ENCODE measurements at places on chromosomes 7 and 10. TPM values are rescaled to one million over a fixed set of nuclear protein-coding genes. Genes with fewer than 3 reads are reported as not detected.

DNA sequence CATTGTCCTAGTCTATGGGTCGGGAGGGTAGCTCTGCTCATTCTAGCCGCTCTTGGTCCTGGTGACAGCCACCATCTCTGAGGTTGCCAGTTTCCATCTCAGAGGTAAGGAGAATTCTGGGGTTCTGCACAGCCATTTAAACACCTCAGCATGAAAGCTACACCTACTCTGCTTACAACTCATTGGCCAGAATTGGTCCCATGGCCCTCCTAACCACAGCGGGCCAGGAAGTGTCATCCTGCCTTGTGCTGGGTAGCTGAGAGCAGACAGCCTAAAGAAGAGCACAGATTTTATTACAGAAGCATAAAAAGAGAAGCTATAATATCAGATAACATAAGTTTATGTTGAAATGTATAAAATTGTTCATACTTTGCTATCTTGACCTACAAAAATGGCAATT is 152.7 kb downstream of the HECW1 start:
- DNase-seq: no peak

- no peak for DNase-seq
Observed at GRCh38 chr10:62297857-62298256, 29.2 kb upstream of the RTKN2 start.

DNA sequence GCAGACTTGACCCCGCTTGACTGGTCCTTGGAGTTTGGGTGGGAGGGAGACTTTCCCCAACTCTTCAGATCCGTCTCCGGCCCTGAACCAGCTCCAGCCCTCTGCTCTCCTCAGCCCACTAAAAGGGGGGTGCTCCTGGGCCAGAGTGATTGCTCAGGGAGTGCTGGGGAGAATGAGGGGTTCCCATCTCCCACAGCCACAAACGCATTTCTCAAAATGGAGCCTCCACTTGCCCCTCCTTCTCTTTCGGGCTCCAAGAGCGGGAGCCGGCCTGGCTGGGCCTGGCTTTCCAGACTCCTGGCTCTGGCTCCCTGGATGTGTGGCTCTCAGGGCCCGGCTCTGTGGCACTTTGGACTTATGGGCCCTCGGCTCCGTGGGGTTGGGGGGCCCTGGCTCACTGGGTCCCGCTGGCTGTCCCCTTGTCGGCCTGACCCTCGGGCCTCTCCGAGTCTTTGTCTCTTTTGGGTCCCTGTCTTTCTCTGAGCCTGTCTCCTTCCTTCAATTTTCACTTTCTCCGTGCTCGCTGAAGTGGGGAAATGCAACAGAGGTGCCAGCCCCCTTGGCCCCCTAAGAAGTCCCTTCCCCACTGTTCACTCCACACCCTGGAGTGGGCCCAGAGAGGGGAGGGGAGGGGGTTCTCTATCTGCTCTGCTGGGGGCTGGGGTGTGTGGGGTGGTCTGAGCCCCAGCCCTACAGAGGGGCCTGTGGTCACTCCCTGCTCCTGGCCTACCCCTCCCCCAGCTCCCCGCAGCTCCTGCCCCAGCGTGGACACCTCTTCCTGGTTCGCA is 713 bp downstream of the LZTS2 start:
- no peak for DNase-seq

DNA sequence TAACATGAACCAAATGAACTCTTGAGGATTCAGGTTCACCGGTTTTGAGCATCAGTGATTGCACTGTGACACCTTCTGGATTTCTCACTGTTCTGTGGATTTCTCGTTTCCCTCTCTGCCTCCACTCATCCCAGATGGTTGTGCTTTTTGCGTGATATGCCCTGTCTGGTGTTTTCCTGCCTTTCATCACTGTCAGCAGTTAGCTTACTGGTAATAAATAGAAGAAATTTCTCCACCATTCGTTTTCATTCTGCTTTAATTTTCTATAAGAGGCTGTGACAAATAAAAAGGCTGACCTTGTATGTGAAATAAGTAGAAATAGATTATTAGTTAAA is 16.2 kb downstream of the BPGM start:
- DNase-seq: no peak

- DNase-seq: peak; percentile 46
Observed at GRCh38 chr7:48168159-48168558, 3.1 kb upstream of the ABCA13 start.

DNA sequence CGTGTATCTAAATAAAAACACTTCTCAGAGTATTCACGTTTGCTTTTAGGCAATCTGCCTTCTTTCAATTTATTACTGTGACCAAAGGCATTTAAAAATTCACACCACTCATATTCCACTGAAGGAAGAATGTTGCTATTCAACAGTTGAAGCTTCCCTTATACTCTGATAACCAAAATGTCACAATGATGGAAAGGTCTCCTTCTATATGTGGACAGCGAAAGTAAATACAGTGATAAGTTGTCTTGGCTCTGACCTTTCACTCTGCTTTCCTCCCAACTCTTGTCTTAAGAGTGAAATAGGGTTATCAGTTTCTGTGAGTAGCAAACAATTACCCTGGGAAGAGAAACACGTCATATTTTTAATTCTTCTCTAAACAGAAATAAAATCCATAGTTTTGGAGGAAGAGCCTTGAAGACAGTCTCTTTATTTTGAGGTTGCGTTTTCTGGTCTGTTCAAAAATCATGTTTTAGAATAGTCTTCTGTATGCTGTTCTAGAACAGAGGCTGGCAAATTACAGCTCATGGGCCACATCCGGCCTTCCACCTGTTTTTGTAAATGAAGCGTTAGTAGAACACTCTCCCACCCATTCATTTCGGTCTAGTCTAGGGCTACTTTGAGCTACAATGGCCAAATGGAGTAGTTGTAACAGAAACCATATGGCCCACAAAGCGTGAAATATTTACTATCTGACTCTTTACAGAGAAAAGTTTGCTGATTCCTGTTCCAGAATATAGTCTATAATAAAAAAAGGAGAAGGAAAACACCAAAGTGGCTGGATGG is 41.3 kb downstream of the ETV1 start:
- DNase-seq: no peak

Gene PDLIM1
- total RNA-seq: 46.5 TPM

Gene ADAMTS14
- total RNA-seq: under 0.01 TPM

Gene FAM131B
- 1.2 TPM for total RNA-seq

- DNase-seq: no peak
Observed at GRCh38 chr10:120507175-120507574, 50.1 kb downstream of the PLPP4 start.

DNA sequence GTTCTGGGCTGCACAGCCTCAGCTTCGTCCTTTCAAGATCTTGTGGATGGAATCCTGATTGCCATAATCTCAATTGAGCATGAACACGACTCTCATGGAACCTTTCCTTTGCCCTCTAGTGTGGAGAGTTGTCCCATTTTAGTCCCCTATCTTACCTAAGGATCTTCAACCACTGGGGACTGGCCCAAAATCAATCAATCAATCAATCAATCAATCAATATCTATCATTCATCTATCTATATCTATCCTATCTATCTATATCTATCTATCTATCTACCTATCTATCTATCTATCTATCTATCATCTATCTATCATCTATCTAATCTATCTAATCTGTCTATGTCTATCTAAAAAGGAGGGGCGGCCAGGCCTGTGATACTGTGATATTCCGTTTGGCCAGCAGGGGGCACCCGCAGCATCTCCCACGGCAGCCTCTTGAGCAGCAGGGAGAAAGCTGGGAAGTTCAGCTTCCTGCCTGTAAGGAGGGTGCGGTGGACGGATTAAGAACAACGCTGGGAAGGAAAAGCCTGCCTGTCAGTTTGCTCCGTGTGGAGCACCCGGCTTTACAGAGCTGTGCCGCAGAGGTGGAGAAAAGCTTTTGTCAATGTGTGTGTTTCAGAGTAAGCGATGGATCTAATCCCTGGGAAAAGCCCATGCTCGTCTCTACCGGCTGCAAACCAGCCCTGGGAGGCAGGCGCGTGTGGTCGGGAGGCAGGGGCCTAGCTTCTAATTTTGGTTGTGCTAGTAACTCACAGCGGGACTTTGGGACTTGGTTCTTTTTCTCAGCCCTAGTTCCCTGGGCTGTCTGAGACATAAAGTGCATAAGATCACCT is 124.9 kb downstream of the SH2D4B start:
- peak; percentile 32 for DNase-seq

Gene NKX2-3
- 0.07 TPM for total RNA-seq

Gene ZPBP
- not detected for total RNA-seq

Gene ALOX5
- total RNA-seq: 0.40 TPM

GRCh38 chr7:16223963-16224707 is 197.2 kb downstream of the CRPPA start:
- no peak for DNase-seq

DNA sequence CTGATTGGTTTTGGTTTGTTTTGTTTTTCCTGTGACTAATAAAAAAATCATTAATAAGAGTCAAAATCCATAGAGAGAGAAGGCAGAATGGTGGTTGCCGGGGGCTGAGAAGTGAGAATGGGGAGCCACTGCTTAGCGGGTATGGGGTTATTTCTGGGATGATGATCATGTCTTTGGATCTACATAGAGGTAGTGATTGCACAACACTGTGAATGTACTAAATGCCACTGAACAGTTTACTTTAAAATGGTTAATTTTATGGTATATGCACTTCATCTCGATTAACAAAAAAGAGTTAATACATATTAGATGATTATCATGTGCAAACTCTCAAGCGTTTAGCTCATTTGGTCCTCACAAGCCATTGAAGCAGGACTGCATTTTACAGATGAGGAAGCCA is 342.9 kb downstream of the ELMO1 start:
- no peak for DNase-seq

Gene LDB3
- not detected for total RNA-seq

Gene FGFR2
- 0.20 TPM for total RNA-seq

DNA sequence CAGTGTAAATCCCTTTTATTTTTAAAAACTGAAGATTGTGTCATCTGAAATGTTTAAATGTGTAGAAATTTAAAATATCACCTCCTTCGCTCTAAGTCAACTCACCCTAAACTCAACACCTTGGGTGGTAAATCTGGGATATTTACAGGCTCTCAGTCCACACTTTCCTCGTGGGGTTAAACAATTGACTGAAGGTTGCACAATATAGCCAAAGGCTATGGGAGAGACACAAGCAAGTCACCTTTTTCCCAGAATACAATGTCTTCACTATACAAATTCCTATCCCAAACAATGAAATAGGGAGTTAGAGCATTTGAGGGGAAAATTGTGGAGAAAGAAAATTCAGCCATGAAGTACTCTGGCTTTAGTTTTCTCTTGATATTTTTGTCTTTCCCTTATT is 32.7 kb upstream of the MAT1A start:
- no peak for DNase-seq

- DNase-seq: no peak
Observed at GRCh38 chr7:120442838-120443237, 169.9 kb downstream of the KCND2 start.

GRCh38 chr10:12910835-12911234 is 90.7 kb downstream of the CCDC3 start:
- DNase-seq: no peak

- no peak for DNase-seq
Observed at GRCh38 chr7:23205909-23206767, 24.3 kb downstream of the NUP42 start.

Gene OGDHL
- total RNA-seq: 0.26 TPM

- DNase-seq: no peak
Observed at GRCh38 chr10:43203448-43204041, 63.3 kb downstream of the RASGEF1A start.

Gene HHEX
- 50.5 TPM for total RNA-seq

- no peak for DNase-seq
Observed at GRCh38 chr7:121385056-121385799, 10.9 kb downstream of the FAM3C start.

Gene FKBP14
- total RNA-seq: 23.3 TPM

DNA sequence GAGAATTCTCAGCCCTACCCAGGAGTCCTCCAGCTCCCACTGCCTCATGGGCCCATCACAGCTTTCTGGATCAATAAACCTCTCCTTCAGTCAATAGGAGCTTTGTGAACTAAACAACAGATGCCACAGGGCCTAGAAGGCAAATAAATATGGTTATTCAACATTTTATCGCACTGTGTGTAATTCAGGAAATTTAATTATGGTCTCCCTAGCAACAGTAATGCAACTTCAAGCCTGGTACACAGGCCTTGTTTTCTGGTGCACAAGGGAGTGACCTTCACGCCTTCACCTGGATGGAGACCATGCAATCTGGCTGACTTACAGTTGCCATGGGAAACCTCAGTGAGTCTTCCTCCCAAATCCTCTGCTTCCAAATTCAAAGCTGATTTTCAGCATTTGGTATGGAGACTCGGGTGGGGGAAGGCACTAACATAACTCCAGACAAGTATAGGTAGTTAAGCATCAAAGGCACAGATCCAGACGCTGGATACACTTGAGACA is 441.0 kb upstream of the NPVF start:
- DNase-seq: no peak

DNA sequence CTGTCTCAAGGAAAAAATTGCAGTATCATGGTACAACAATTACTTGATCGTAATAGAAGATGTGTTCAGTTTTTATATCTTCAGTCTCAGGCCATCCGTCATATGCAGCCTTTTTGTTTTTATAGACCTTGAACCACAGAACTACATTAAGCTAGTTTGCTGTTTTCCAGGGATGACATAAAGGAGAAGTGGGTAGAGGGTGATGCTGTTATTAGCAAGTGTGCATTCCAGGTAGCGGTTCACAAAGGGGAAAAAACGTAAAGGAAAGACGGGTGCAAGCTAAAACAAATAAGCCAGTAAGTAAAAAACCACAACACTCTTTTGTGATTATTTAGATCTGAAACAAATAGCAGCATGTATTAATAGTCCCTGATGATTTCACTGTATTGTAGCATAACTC is 71.7 kb downstream of the BMPR1A start:
- no peak for DNase-seq

DNA sequence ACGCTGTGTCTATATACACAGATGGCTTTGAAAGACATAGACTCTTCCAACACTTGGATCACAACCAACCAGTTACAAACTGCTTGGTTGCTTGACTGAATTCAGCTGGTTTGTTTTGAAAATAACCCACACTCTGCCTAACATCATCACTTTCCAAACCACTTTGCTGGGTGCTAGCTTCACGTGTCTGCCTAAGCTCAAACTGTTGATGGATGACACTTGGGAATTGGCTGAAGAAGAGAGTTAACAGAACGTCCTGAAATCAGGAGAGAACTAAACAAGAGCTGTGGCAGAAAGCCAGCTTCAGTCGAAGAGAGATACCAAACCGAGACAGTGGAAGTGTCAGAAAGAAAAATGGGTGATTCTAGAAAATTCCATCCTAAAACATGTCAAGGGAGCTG is 420.8 kb upstream of the AUTS2 start:
- no peak for DNase-seq

DNA sequence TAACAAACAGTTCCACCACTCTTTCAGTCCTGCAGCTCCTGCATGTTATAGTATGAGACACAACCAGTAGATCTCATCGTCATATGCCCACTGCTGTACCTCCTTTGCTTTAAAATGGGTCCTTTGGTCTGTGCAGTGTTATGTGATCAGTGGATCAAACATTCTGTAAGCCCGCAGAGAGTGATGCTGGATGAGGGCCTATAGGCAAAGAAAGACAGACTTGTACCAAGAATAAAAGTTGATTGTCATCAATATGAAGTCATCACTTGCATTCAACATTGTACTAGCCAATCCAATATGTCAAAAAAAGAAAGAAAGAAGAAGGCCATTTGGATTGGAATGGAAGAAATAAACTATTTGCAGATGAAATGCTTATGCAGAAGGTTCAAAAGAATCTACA is 79.8 kb upstream of the PHYHIPL start:
- no peak for DNase-seq
